ENCODE measurements at places on chromosomes 5 and 9.
A peak's percentile ranks its signal among the peaks of the same experiment; 100 is the strongest.

- no peak for DNase-seq
These were observed 81.8 kb upstream of the RASA1 start for GRCh38 chr5:87185838-87186237.

GRCh38 chr9:89536600-89536999, 38.7 kb upstream of the SEMA4D start:
- no peak for DNase-seq

DNA sequence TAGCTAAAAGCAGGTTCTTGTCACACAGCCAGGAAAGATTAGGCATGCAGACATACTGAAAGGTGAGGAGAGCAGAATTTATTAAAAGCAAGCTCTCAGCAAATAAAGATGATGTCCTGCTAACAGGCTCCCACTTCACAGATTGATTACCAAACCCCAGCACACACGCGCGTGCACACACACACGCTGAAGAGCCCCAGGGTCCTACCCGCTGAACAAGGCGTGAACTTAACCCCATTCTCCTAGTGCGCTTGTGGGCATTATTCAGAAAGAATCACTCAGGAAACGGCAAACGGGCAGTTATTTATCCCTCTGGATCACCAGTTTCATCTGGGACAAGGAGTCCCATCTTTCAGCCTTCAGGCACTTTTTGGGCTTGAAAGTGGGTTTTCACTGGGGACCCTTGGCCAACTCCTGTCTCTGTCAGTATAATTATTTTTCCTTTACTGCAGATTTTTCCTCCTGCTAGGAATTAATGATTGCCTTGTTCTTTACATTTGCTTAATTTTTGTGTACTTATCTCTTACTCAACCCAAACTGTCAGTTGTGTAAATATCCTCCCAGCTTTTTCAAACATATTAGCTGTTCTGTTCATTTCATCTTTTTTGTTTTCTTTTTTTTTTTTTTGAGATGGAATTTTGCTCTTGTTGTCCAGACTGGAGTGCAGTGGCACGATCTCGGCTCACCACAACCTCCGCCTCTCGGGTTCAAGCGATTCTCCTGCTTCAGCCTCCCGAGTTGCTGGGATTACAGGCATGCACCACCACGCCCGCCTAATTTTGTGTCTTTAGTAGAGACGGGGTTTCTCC, 92.6 kb downstream of the RIC1 start:
- no peak for DNase-seq

- no peak for DNase-seq
These were observed 76.9 kb upstream of the ADAMTSL1 start for GRCh38 chr9:18397076-18397475.

DNA sequence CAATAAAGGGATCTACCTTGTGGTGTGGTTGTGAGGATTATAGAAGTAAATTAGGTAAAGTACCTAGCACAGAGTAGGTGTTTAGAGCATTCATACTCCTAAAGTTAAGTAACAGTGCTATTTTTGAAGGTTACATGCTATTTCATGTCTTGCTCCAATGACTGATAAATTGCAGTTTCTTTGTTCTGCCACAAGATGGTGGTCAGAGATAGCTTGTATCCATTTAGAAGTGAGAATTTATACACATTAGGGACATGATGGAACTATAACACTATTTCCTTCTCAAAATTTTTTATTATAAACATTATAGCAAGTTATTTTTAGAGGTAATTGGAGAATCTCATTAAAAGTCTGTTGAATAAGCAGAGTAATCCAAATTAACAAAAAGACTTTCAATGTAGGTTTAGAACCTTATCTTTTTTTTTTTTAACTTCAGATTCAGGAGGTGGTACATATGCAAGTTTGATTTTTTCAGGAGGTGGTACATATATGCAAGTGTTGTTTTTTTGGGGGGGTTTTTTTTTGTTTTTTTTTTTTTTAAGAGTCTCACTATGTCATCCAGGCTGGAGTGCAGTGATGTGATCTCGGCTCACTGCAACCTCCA, 17.1 kb downstream of the MTREX start:
- peak; percentile 33 for DNase-seq

DNA sequence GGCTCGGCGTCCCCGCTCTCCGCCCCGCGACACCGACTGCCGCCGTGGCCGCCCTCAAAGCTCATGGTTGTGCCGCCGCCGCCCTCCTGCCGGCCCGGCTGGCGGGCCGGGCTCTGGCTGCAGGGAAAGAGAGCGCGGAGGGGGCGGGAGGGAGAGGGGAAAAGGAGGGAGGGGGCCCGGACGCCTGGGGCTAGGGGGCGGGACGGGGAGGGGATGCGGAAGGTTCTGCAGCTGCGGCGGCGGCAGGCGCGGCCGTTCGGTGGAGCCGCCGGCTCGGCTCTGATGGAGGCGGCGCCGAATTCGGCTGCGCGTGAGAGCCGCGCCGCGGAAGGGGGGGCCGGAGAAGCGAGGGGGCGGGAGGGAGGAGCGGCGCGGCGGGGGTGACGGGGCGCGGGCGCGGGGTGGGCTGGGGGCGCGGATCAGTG, at the start of gene MARCHF11:
Gene MARCHF11, minus strand, starts transcription at position 281 of the 425 bp plus-strand sequence. Its CDS starts 216 bp downstream, at position 65.
- no peak for DNase-seq

DNA sequence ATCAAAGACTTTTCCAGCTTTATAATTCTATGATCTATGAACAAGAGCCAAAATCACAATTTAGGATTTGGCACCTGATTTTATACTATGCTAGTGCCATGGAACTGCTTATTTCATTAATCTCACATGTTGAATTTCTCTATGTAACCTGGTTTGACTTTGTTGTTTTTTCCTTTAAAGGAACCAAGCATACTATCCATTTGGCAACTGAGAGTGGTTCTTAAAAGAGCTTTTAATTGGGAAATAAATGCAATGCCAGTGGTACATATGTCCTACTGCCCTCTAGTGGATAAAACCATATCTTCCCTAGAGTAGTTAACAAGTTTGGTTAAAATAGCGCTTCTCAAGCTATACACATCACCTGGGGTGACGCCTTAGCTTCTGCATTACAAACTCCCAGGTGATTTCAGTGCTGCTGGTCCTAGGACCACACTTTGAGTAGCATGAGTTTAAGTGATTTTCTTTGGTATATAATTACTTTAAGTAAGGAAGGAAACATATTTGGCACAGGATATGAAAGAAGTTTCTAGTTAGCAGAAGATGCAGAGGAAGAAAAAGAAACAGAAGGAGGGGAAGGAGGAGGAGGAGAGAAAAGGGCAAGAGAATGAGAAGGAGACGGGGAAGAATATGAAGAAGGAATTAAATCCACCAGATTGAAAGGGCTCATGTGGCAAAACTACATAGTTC, 56.8 kb downstream of the FGF10 start:
- DNase-seq = peak; percentile 13

DNA sequence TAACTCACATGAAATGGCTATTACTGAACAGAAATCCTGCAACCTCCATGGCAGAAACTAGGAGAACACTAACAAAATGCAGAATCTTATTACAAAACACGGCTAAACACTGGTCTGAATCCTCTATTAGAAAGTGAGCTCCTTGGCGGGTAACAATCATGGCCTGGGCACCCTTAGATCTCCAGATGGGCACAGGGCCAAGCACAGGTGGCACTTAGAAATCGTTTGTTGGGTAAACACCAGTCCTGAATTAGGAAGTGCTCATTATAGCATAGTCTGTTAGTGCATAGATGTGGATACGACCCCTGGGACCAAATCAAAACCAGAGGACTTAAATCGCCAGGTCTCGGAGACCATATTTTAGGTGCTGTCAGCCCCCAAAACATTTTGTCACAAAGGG, 14.4 kb downstream of the VDAC1 start:
- no peak for DNase-seq

- DNase-seq = no peak
These were observed 338.4 kb downstream of the DNAH5 start for GRCh38 chr5:13606051-13606450.

Data from HTR-8/SVneo (cell line).